ENCODE measurements at places on chromosomes 1 and 21.

GRCh38 chr1:167463875-167464575 lies 54.3 kb downstream of the CD247 start:
- no peak for DNase-seq

DNA sequence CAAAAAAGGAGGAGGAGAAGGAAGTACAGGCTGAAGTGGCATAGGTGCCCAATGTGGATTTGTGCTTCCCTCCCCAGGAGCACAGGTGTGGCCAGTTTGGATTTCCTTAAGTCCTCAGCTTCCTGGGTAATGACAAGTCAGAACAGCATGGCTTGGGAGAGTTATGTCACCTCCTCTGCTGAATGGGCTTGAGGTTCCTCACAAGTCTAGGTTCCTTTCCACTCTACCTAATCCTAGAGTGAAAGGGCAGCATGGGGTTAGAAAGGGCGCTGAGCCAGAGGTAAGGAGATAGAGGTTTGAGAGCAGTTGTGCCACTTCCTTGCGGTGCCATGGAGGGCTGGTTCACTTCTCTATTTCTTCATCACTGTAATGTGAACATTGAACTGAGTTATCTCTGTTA lies 35.5 kb upstream of the IL20 start:
- no peak for DNase-seq

DNA sequence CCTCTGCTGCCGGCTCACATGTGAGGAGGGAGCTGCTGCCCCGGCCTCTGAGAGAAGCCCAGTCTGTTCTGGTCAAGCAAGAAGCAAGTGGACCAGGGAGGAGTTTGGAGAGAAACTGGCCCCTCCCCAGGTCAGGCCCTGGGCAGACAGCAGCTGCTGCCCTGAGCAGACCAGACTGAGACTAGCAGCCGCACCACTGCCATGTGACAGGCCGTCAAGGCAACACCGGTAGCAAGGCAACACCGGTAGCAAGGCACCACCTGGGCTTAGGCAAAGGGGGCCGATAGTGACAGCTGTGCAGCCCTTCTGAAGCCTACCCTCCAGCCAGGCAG lies 50.3 kb downstream of the ARHGEF16 start:
- no peak for DNase-seq

DNA sequence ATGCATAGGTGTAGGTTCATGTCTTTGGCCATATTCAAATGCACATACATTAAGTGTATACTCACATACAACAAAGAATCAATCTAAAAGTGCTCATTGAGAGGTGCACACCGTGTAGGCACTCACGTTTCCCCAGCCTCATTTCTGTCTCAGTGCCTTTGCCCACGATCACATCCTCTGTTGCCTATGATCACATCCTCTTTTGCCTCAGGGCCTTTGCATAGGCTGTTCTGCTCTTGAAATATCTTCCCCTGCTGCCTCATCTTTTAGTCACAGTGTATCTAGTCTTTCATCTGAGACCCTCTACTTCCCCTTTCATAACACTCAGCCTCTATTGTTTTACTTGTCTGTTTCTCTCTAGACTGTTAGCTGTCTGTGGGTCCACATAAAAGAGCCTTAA lies 69.3 kb downstream of the FOXD2 start:
- DNase-seq = no peak

- no peak for DNase-seq
These were observed 173.4 kb downstream of the S1PR1 start for GRCh38 chr1:101410048-101410878.

DNA sequence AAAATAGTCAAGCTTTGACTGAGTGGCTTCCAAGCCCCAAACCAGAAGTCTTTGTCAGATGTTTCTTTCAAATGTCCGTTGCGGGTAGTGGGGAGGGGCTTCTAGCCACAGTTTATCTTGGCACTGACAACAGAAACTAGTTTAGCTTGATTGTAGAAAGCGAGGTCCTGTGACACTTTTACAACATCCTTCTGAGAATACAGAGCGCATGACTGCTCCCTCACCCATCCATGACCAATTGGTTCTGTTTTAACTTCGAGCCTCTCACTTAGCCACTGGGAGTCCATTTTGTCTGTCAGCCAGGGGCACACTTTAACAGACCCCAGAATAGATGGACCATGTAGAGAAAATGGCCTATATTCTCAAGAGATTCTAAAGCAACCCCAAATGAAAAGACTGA lies 199.2 kb upstream of the ST6GALNAC5 start:
- DNase-seq = no peak

GRCh38 chr1:13753636-13754402 lies 53.8 kb downstream of the PRDM2 start:
- DNase-seq = no peak

DNA sequence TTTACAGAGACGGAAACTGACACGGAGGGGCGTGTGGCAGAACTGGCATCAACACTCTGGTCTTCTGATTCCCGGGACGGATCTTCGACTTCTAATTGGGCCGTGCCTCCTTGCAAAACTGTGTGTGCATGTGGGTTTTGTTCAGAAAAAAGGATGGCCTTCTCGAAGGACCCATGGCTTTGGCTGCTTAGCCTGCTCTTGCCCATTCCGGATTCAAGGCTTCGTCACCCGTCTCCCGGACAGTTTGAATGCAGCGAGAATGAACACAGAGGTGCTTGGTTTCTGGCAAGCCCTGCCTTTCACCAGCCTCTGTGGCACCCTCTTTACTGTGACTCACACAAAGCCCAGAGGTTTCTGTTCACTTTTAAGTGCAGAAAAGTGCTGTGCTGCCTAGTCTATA lies 120.1 kb downstream of the PRDM2 start:
- DNase-seq = no peak

DNA sequence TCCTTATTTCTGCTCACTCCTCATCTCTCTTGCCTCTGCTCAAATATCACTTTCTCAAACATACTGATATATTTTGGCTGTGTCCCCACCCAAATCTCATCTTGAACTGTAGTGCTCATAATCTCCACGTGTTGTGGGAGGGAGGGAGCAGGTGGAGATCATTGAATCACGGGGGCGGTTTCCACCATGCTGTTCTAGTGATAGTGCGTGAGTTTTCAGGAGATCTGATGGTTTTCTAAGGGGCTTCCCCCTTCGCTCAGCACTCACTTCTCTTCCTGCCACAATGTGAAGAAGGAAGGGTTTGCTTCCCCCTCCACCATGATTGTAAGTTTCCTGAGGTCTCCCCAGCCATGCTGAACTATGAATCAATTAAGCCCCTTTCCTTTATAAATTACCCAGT lies 26.6 kb downstream of the ZBTB8OS start:
- DNase-seq = no peak

DNA sequence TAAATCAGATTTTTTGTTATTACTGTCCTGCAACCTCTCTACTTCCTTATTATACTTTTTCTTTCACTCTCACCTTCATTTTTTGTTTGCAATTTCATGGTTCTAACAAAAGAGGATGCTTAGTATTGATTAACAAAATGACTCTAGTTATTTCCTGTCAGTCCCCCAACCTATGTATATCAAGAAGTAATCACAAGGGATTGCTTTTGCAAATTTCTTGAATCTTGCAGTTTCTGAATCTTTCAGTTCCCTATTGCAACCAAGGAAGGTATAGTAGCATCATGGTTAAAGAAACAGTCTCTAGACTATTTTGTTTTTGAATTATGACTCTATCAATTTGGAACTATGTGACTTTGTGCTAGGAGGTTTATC lies 446.9 kb downstream of the NEGR1 start:
- no peak for DNase-seq

DNA sequence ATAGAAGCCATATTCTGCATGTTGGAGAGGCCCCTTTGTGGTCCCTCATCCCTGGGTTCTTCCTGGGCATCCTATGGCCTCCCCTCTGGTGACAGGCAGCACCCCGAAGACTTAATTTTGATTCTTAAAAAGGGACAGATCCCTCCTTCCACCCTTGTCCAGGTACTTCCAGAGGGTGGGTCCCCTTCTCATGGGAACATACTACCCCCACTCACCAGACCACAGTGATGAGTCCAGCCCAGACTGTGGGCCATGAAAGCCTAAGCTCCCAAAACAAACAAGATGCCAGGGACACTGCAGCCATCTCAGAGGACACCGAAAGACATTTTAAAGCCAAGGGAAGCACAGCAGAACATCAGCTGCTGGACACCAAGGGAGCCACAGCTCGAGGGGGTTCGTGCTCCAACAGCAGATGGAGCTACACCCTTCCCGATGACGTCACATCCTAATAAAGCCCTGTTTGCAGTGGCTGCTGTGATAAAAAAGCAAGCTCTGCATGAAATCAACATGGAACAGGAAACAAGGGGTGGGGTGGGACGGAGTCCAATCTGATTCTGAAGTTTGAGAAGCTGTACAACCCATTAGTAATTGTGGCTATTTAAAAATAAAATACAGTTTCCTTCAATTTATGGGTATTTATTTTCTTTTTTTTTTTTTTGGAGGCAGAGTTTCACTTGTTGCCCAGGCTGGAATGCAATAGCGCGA lies 32.4 kb downstream of the GNB1 start:
- no peak for DNase-seq

DNA sequence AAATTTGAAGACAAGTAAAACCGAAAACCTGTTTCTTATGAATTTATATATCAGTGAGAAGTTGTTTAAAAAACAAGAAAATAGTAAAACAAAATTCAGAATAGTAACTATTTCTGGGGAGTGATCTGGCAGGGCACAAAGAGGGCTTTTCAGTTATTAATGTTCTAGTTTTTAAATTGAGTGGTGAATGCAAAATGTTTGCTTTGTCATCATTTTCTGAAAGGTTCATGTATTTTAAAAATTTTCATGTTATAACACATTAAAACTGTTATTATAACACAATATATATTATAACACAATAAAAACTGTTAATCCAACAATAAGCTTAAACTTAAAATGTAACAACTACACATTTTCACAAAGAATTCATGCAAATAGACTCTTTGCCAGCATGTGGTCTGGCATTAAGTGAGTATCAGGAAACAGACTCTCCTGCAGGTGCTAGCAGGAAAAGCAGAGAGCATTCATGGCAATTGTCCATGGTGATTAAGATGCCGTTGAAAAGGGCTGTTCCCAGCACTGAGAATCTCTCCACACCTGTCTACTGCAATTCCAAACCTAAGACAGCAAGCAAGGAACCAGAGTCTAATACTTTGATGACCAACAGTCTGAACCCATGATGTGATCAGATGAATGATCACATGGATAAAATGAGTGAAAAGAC lies 204.9 kb downstream of the TBX15 start:
- DNase-seq = no peak
